ENCODE measurements at places on chromosomes 2 and 18.

GRCh38 chr2:169573160-169573973 lies at the start of gene FASTKD1:
Gene FASTKD1 (minus strand): TSS chr2:169573865. CDS start chr2:169572029, 1,836 bp downstream.
- peak; percentile 94 for DNase-seq

- DNase-seq = no peak
These were observed 95.1 kb upstream of the RASGRP3 start for GRCh38 chr2:33381301-33381858.

DNA sequence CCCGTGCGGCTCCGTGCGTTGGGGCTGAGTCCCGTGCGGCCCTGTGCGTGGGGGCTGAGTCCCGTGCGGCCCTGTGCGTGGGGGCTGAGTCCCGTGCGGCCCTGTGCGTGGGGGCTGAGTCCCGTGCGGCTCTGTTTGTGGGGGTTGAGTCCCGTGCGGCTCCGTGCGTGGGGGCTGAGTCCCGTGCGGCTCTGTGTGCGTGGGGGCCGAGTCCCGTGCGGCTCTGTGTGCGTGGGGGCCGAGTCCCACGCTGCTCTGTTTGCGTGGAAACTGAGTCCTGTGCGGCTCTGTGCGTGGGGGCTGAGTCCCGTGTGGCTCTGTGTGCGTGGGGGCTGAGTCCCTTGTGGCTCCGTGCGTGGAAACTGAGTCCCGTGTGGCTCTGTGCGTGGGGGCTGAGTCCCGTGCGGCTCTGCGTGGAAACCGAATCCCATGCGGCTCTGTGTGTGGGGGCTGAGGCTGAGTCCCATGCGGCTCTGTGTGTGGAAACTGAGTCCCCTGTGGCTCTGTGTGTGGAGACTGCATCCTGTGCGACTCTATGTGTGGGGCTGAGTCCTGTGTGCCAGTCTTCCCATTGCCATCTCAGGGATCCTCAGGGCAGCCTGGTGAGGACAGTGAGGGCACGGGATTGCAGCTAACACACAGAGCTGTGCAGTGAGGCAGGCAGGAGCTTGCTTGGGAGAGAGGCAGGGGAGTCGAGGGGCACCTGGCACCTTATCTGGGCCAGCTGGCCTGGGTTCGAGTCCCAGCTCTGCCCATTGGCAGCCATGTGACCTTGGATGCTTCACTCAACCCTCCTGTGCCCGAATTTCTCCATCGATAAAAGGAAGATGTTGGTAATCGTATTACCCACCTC lies 44.5 kb downstream of the LDLRAD4 start:
- no peak for DNase-seq

DNA sequence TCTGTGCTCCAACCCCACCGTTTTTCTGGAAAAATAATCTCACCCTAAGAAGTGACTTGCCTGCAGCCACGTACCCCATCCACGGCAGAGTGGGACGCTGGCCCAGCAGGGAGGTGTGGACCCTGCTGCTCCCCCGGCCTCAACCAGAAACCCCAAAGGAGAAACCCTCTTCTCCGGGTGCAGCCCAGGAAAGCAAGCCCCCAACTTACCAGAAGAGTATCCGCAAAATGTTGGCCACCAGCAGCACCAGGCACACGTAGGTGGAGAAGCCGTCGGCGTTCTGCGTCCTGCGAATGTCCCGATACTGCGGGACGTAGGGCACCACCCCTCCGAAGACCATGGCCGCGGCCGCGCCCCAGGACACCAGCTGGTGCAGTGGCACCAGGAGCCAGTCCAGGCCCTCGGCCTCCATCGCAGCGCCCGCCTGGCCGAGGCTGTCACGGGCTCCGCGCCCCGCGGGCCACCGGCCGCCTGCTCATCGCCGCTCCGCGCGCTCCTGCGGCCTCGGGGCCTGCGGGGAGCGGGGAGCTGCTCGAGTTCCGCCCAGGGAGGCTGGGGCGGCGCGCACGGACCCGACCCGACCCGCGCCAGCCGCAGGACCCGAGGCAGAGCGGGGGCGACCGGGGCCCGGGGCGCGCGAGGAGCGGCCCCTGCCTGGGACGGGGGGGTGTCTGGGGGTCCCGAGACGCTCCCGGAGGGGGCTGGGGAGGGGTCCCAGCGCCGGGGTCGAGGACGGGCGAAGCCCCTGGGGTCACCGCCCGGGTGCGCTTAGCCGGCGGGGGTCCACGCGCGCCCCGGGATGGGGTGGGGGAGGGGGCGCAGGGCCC lies 725 bp downstream of the SLC66A2 start:
- peak; percentile 74 for DNase-seq

DNA sequence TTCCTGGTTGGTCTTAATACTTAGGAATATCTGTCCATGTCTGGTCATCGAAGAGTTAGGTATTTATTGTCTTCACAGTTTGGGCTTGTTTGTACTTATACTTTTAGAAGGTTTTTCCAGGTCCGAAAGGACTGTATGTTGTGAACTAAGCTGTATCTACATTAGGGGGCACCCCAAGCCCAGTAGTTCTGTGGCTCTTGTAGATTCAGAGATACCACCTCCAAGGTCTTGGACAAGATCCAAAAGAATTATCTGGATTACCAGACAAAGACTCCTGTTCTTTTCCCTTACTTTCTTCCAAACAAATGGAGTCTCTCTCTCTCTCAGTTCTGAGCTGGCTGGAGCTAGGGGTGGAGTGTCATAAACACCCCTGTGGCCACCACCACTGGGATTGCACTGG lies 328.7 kb downstream of the ZNF804A start:
- DNase-seq = no peak

Data from adipocyte (in vitro differentiated cells).